ENCODE measurements at places on chromosomes 5 and 9.

GRCh38 chr9:12718482-12719026, 25.4 kb downstream of the TYRP1 start:
- no peak for DNase-seq

GRCh38 chr9:20490246-20490834, 132.0 kb downstream of the MLLT3 start:
- DNase-seq = no peak

GRCh38 chr5:154260224-154260927, 69.8 kb downstream of the GALNT10 start:
- DNase-seq = peak; percentile 96

DNA sequence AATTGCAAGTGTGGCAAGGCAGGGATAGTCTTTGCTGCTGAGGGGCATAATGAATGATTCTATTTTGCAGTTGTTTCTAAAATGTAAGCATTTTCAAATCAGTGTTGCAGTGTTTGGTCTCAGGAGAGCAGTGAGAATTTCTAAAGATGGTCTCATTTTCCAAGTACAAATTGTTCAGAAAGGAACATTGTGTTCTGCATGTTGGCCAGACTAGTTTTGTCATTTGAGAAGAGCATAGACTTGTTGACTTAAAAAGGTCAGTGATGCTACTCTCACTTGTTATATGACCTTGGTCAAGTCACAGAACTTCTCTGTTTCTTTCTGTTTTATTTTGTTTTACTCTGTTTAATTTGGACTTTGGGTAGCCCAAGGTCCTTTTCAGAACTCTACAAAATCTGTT, 344.6 kb downstream of the OSTF1 start:
- no peak for DNase-seq

- peak; percentile 95 for DNase-seq
Observed at GRCh38 chr5:37717613-37718431, 122.0 kb downstream of the GDNF start.

- DNase-seq = no peak
Observed at GRCh38 chr5:4651806-4652565, 488.1 kb upstream of the ADAMTS16 start.

DNA sequence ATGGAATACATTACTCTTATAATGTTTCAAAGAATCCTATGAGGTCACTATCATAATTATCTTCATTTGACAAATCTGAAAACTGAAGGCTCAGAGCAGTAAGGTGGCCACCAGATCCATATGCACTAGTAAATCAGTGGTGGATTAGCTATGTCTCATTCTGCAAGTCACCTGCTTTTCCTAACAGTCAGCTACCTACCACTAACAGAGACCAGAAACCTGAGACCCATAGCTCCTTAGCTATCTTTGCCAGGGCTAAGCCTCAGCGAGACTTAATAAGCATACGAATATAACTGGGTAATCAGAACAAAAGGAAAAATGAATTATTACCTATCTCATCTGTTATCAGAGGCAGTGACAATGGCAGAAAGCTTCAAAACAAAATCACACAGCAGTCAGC, 118.7 kb downstream of the AUH start:
- DNase-seq = no peak

DNA sequence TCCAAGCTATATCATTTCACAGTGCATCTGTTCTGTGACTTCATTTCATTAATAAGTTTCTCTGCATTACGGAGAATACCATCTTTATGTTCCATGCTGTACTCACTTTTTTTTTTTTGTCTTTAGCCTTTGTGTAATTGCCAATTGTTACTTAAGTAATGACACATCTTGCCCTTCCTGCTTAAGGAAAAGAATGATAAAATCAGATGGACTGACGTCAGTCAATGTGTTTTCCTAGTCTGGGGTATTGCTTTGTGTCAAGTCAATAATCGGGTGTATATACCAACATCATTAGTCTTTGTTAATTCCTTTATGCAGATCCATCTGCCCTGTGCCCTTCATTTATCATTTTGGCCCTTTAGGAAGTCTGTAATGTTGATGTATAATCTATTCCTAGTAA, 133.5 kb downstream of the CD180 start:
- no peak for DNase-seq

GRCh38 chr5:176360894-176361436, 599 bp downstream of the KIAA1191 start:
- peak; percentile 56 for DNase-seq

Data from NCI-H82 (cell line).